ENCODE measurements at places on chromosomes 12 and 14.

DNA sequence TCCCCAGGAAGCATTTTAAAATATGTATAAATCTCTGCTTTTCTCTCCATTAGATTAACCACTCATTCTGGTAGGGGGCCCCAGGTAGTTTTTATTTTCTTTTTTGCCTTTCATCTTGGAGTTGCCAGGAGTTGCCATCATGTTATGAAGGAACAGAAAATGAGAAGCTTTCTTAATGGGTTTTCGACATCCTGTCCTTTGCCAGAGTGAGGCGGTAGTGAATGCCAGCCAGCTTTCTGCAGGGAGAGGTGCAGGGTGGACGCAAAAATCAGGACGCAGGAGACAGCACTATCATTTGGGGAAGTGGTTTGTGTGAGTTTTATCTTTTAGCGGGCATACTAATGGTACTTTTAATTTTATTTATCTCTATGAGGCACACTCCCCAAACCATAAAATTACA is 1.7 kb downstream of the RASSF8 start:
- DNase-seq = no peak

- no peak for DNase-seq
Observed at GRCh38 chr12:120119271-120119973, 2.9 kb upstream of the RAB35 start.

- DNase-seq = peak; percentile 19
Observed at GRCh38 chr14:59464486-59465315, 479 bp downstream of the GPR135 start.

DNA sequence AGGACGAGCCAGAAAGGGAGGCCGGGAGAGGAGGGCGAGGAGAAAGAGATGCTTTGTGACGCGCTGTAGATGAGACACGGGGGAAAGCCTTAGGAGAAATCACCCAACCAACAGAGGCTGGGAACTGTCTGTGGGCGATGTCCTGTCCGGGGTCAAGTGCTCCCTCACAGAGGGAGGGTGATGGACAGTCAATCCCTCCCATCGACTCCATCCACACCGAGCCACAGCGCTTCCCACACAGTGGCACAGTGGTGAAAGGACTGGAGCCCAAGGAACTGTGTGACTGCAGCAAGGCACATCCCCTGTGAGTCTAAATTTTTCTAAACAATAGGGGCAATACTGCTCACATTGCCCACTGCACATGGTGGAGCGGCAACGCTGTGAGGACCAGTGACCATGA is 89.1 kb downstream of the TTC7B start:
- no peak for DNase-seq

GRCh38 chr14:67428501-67429031 is 16.6 kb upstream of the PLEK2 start:
- no peak for DNase-seq

DNA sequence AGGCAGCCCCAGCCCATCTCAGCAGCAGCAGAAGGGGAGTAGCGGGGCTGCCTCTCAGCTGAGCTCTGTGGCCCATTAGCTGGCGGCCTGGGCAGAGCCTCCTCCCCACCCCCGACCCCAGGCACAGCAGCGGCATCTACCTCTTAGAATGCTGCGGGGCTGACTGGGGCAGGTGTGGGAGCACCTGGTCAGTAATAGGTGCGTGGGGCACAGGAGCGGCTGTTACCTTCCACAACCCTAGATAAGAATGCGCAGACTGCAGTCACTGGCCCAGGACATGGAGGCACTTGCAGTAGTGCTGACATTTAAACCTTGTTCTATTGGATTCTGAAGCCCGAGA is 35.6 kb downstream of the SYNE3 start:
- no peak for DNase-seq

GRCh38 chr14:76426161-76426696 is 50.3 kb downstream of the ESRRB start:
- no peak for DNase-seq

DNA sequence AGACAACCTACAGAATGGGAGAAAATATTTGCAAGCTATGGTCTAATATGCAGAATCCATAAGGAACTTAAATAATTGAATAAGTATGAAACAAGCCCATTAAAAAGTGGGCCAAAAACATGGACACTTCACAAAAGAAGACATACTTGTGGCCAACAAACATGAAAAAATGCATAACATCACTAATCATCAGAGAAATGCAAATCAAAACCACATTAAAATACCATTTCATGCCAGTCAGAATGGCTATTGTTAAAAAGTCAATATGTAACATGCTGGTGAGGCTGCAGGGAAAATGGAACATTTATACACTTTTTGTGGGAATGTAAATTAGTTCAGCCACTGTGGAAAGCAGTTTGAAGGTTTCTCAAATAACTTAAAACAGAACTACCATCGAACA is 945.4 kb upstream of the FLRT2 start:
- no peak for DNase-seq

- DNase-seq = no peak
Observed at GRCh38 chr14:34824256-34824655, 50.9 kb downstream of the BAZ1A start.

DNA sequence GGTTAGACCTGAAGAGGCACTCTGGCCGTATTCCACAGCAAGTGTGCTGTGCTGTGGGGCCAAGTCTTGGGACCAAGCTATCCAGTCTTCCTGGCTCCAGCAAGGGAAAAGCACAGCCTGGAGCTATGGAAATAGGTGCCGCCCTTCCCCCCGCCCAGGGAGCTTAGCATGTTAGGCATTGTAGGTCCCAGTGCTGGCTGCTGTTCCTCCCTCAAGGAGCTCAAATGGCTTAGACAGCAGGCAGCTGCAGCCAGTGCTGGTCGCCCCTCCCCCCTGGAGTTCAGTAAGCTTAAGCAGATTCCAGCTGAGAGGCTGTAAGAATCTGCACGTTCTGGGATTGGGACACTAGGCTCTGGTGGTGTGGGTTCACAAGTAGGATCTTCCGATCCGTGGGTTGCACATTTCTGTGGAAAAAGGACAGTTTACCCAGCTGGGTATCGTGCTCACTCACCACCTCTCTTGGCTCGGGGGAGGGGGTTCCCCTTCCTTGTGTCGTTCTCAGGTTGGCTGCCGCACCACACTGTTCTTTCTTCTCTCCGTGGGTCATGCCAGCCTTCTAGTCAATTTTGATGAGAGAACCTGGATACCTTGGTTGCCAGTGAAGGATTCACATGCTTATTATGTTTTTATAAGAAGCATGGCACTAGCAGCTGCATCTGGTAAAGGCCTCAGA is 127.3 kb downstream of the CNTN1 start:
- no peak for DNase-seq

DNA sequence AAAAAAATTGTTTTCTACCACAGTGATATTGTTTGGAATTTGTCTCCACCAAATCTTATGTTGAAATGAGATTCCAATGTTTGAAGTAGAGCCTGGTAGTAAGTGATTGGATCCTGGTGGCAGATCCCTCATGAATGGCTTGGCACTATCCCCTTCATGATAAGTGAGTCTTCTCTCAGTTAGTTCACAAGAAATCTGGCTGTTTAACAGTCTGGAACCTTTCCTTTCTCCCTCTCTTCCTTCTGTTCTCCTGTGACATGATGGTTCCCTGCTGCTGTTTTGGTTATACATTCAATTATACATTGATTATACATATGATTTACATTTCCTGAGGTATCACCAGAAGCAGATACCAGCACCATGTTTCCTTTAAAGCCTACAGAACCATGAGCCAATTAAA is 442.2 kb downstream of the SLC6A15 start:
- DNase-seq = no peak

GRCh38 chr12:15600223-15600935 is 188.8 kb downstream of the EPS8 start:
- no peak for DNase-seq

DNA sequence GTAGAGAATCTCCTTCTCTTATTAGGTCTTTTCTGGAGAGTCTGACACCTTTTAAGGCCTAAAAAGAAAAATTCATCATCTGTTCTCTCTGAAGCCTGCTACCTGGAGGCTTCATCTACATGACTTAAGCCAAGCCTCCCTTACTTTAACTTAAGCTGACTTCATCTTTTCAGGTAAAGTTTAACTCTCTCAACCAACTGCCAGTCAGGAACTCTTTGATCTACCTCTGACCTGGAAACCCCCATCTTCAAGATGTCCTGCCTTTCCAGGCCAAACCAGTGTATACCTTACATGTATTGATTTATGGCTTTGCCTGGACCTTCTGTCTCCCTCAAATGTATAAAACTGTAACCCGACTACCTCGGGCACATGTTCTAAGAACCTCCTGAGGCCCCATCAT is 17.5 kb downstream of the GSTZ1 start:
- DNase-seq = no peak

GRCh38 chr14:63892265-63892664 is 39.5 kb downstream of the SYNE2 start:
- DNase-seq = no peak

DNA sequence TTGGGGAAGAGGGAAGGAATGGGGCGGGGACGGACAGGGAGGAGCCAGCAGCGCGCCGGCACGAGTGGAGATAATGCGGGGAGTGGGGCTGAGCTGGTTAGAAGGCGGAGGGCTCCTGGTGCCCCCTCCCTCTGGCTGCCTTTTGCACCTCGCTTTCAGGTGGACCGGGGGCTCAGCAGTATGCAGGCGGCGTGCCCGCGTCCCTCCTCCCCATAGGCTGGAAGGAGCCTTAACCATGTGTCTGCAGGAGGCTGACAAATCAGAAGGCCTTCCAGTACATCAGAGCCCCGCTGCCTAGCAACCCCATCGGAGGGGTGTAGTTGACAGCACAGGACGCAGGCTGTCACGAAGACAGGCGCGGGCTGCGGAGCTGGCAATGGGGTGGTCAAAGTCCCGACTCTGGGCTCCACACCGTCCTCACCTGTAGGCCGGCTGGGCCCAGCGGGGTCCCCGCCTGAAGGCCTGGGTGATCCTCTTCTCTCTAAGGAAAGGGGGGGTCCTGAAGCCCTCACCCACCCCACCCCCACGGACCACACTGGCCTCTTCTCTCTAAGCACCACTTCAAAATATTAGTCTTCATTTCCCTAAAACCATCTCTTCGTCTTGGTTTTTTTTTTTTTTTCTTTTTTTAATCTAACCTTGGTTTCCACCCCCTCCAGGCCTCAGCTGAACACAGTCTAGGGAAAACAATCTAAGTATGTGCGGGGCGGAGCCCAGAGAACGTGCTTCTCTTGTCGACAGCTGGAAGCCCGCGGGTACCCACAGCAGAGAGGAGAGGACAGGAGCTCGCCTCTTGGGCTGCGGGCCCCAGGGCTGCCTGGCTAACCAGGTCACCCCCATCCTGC is 44.5 kb downstream of the KDM2B start:
- DNase-seq = peak; percentile 44

- no peak for DNase-seq
Observed at GRCh38 chr14:76131071-76131965, 20.4 kb upstream of the GPATCH2L start.

DNA sequence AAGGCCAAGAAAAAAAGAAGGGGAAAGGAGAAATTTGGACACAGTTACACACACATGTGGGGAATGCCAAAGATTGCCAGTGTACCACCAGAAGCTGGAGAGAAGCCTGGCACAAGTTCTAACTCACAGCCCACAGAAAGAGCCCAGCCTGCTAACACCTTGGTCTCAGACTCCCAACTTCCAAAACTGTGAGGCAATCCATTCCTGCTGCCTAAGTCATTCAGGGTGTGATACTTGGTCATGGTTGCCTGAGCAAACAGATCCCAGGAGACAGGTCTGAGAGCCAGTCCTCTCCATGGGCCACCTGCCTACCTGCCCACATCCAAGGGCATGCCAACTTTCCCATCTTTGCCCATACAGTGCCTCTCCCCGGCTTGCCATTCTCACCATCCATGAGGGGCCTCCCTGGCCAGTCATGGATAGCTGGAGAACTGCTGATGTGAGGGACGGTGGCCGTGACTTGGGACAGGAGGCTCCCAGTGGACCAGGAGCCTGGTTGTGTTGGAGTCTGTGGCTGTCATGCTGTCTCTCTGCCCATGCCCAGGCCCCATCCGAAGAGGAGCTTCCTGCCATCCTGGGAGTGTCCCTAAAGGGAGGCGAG is 198.0 kb upstream of the RTL1 start:
- DNase-seq = no peak

- no peak for DNase-seq
Observed at GRCh38 chr14:100781952-100782351, 44.0 kb upstream of the MEG3 start.

- no peak for DNase-seq
Observed at GRCh38 chr12:129184127-129184928, 331.1 kb downstream of the GLT1D1 start.

GRCh38 chr12:57340104-57340503 is 89.1 kb upstream of the STAC3 start:
- DNase-seq = no peak

All from stimulated activated CD8-positive, alpha-beta memory T cell treated with anti-CD3 and anti-CD28 coated beads, Interleukin-4, amount 100 ng/mL, for 4 hours (primary cell).